ENCODE measurements at places on chromosomes 7 and 10.

GRCh38 chr10:112448888-112449287 is 1.9 kb downstream of the VTI1A start:
- DNase-seq: no peak

DNA sequence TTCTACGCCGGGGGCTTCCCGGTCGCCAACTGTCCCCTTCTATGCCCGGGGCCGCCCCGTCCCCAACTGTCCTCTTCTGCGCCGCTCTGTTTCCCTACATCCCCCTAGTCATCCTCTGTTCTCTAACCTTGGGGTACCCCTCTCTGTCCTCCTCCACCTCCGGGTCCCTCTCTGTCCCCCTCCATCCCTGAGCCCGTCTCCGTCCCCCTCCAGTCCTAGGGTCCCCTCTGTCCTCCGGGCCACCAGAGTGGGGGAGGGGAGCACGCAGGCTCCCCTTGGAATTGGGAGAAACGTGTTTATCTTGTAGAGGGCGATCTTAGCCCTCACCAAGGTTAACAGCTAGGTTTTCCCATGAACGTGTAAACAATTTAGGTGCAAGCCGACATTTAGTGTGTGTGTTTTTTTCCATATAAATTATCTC is 852 bp upstream of the KLF6 start:
- DNase-seq: peak; percentile 72

- DNase-seq: no peak
Observed at GRCh38 chr7:73308074-73308664, 457 bp downstream of the NSUN5 start.

DNA sequence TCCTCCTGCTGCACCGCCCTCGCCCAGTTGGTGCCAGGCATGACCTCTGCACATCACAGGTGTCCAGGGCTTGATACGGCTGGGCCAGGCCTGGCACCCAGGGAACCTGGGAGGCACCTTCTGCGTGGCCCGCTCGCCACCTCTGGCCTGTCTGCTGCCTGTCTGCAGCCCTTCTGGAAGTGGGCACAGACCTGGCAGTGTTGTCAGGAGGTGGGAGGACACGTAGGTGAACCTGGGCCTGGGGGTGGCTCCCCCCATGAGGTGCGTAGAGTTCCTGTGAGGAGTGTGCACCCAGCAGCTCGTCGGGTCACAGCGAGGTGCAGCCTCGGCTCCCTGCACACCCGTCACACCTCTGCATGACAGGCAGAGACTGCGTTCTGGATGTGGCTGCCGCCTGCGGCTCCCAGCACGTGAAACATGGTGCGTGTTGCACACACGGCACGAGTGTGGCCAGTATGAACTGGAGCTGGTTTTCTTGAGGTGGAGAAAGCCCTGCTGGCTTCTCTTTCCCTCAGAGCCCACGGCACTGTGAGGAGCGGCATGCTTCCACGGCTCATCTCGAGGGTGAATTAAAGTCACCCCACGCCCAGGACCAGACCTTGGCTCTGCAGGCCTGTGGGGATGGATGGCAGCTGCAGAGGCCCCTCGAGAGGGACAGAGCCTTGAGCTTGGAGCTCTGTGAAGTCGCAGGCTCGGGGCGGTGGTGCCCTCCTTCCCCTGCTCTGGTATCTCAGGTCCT is 24.8 kb downstream of the INPP5A start:
- no peak for DNase-seq

- DNase-seq: no peak
Observed at GRCh38 chr7:120550494-120551048, 277.6 kb downstream of the KCND2 start.
